ENCODE measurements at places on chromosomes 11 and 22.

- no peak for DNase-seq
These were observed 14.8 kb upstream of the WDR74 start for GRCh38 chr11:62854013-62854824.

DNA sequence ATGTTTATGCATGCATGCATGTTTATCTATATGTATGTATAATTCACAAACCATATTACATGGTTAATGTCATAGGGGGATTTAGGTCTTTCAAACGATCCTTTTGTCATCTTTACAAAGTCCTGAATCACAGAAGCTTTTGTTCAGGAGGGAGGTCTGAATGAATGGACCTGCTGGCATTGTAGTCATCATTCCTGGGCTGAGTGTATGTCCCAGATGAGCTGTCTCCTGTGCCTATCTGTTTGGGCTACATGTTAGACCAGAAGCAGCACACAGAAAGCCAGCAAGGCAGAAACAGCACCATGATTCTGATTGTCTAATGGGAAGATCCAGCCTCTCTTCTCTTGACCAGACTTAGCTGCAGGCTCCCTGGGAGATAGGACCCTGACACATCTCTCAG, 69.5 kb downstream of the ADM start:
- no peak for DNase-seq

DNA sequence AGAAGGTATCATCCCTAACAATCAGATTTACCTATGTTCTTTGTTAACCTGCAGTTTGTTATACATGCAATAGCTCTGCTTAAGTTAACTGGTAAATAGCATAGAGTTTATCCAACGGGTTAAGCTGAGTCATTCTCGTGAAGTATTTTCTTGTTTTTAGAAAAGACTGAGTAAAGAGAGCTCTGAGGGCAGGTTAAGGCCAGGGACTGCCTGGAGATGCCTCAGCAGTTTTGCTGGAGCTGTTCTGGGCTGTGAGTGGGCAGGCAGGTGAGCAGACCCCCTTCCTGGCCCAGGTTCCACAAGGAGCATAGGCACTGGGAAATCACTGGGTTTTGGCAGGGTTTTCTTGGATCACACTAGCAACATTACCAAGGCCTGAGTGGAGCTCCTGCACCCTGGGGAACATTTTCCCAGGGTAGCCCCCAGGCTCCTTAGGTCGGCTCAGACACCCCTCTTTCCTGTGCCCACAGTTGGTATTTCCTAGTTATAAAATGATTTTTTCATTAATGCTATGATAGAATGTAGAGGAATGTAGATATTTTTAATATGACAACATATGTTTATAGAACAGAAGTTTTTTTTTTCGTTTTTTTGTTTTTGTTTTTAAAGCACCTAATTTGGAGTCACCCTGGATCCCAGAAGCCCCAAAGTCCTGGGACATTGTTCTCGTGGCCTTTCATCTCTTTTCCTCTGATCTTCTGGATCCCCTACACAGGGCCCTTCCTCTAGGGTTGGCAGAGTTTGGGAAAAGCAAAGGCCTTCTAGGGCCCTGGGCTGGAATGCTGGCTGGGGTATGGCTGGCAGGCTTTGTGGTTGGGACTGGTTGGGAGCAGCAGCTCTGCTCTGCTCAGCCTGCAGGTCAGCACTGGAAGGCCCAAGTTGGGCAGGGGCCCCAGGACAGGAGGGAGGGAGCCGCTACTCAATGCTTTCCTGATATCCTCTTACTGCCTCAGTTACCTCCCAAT, 26.7 kb downstream of the IRAG1 start:
- no peak for DNase-seq

- DNase-seq, result no peak
These were observed 110.8 kb downstream of the KCNQ1OT1 start for GRCh38 chr11:2588809-2589537.

- DNase-seq, result no peak
These were observed 102.6 kb upstream of the VPREB1 start for GRCh38 chr22:22141771-22142591.

DNA sequence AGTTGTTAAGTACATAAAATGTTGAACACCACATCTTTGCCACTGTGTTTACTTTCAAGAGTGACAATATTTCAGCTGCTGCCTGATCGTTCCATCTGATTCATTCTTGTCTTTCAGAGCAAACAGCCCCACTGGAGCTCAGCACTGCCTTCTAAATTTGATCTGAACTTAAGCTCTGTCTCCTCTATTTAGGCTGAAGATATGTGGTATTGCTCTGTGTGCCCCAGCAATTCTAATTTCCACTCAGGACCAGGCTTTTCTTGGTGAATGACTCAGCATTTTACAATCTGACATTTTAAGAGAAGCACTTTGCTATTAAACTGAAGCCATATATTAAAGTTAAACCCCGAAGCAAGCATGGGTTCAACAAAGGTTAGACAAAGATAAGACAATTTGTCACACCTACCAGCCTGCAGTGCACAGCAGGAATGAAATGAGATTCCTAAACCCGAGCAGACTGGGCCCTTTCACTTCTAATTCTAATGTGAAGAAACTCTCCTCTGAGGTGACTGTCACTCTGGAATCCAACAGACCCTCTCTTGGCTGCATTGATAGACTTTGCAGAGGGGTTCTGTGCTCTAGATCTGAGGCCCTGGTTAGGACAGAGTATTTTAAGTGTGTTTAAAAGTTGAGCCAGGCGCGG, 41.7 kb upstream of the PLET1 start:
- DNase-seq, result no peak
